ENCODE measurements at places on chromosomes 5 and 9.

- DNase-seq = no peak
Observed at GRCh38 chr5:133683646-133684596, 71.6 kb upstream of the FSTL4 start.

GRCh38 chr5:4868140-4868735 is 271.9 kb upstream of the ADAMTS16 start:
- DNase-seq = peak; percentile 3

DNA sequence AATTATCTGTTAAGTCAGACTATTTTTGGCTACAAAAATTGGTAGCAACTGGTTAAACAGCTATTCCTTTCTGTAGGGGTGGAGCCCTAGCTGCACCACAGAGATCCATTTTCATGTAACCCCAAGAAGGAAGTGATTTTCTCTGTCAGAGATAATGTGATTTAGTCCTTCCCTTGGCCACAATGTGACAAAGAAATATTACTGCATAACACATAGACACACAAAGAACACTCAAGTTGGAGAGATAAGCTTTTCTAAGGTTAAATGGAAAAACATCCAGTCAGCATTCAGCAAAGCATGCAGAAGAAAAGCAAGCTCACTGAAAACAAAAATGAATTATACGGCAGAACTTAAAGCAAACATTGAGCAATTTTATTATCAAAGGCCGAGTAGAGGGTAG is 227.8 kb upstream of the CDH9 start:
- DNase-seq = no peak

DNA sequence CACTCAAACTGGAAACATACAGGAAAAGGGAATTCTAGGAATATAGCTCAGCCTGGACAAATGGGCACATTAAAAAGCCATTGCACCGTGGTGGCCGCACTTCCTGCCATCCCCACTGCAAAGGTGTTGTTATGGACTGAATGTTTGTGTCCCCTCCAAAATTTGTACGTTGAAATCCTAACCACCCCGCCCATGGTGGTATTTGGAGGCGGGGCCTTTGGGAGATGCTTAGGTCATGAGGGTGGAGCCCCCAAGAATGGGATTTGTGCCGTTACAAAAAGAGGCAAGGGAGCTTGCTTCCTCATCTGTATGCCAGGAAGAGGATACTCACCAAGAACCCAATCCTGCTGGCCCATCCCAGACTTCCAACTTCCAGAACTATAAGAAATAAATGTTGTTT is 1.1 kb upstream of the CMBL start:
- no peak for DNase-seq

DNA sequence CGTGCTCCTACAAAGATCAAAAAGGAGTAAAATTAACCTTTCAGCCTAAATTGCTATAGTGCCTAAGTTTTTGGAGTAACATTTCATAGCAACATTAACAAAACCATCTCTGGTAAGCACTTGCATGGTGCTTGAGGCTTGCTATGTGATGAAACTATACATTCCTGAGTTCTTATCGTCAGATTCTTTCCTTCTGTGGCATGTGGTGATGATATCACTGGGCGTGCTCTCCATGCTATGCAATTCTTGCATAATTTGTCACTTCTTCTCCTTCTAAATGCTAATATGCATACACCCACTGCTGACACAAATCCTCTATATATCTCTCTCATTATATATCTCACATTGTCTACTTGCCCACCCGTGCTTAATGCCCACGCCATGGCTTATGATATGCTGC is 2019.9 kb downstream of the MAT2B start:
- DNase-seq = no peak

- no peak for DNase-seq
Observed at GRCh38 chr9:136204145-136204805, 653 bp downstream of the LHX3 start.

DNA sequence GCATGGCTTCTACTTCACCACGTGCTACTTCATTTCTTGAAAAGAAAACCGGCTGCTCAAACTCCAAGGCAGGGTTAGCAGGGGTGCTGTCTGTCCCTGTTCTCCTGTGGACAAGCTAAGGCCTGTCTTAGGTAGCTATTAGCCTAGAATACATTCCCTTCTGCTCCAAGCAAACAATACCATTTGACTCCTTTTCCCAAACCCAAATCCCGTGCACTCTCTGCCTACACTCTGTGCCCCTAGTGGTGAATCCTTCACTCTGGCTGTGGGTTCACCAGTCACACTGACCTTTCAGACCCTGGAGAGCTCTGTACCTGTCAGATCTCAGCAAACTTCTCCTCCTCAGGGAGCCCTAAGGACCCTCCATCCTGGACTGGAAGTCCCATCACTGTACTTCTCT is 211.6 kb downstream of the SLIT3 start:
- DNase-seq = no peak

Measured in KG1 (cell line).